ENCODE measurements at places on chromosomes 5 and 9.

- DNase-seq: no peak
These were observed 95.6 kb downstream of the ESM1 start for GRCh38 chr5:54889826-54890225.

DNA sequence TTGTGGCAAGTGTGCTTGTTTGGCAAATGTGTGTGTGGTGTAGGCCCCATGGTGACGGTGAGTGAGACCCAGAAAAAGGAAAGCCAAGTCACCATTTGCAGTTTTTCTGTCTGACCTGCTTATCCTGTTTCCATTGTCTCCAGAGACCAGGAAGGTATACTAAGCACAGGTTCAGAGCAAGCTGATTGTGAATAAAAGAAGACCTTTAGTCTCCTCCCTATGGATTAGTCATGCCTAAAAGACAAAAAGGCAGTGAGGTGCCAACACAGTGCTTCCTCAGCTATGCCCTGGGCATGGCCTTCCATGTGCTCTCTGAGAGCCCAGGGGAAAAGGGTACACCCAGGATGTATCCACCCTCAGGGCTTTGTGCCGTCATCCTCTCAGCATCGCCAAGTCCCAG lies 49.2 kb upstream of the SHOC1 start:
- no peak for DNase-seq

- DNase-seq: no peak
These were observed 9.0 kb downstream of the ABHD17B start for GRCh38 chr9:71901695-71902597.

GRCh38 chr9:127815512-127816361 lies 13.1 kb downstream of the FPGS start:
- DNase-seq: no peak

- DNase-seq: no peak
These were observed 1.9 kb upstream of the ANKRD18A start for GRCh38 chr9:38622288-38622674.

DNA sequence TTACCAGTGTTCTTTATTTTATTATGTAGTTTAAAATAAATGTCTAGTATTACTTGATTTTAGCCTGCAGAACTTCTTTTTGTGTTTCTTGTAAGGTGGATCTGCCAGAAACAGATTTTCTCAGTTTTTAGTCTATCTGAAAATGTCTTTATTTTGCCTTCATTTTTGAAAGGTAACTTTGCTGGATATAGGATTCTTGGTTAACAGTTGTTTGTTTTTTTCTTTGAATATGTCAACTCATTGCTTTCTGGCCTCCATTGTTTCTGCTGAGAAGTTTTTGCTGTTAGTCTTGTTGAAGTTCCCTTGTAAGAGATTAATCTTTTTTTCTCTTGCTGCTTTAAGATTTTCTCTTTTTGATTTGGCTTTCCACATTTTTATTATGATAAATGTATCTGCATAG lies 75.5 kb downstream of the MTREX start:
- no peak for DNase-seq

- no peak for DNase-seq
These were observed 368.3 kb downstream of the CAAP1 start for GRCh38 chr9:26524267-26524666.

DNA sequence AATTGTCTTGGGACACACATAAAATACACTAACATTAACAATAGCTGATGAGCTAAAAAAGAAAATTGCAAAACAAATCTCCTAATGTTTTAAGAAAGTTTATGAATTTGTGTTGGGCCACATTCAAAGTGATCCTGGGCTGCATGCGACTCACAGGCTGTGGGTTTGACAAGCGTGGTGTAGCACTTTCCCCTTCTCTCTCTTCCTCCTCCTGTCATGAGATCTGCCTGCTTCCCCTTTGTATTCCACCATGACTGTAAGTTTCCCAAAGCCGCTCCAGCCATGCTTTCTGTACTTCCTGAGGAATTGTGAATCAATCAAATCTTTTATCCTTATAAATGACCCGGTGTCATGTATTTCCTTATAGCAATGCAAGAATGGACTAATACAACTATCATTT lies 178.0 kb downstream of the TLR4 start:
- no peak for DNase-seq

DNA sequence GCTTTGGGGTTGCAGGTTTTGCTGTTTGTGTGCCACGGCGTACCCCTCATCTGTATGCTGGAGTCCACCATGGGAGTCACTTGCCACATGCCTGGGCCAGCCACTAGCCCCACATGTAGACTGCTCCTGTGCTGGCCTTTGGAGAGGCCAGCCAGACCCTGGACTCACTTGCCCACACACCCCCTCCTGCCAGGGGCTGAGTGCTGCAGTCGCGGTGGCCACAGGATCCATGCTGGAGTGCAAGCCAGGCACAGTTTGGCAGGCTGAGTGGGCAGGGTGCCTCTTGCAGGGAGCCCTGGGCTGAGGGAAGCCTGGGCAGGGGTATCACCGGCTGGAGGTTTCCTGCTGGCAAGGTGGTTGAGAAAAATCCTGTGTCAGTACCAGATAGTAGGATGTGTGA lies 25.6 kb upstream of the GCNT1 start:
- DNase-seq: no peak

DNA sequence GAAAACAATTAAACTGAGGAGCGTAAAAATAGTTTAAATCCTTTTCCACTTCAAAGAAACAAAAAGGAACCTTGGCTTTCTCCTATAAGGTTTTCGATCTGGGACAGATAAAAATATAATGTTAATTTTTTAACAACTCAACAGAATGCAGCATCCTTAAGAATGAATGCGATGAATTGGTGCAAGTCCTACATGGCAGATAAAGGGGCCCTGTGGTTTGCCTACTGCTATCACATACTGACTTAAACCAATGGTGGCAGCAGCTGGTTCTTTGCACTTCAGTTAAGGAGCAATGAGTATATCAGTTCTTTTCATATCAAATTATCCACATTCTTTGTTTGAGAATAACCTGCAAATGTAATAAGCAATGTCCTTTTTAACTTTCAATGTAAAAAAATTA lies 12.4 kb upstream of the TYRP1 start:
- no peak for DNase-seq

DNA sequence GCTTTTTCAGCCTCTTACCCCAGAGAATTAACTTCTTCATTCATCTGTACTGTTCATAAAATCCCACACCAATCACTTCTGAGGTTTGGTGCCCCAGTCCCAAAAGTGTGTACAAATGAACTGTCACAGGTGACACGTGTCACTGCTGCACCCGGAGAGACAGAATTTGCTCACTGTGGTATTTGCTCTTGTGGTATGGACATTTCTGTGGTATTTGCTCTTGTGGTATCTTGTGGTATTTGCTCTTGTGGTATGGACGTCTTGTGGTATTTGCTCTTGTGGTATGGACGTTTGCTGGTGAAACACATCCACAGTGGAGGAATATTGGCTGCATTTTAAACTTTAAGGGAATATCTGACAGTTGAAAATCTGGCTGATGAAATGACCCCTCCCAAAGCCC lies 214.9 kb upstream of the DAP start:
- no peak for DNase-seq

GRCh38 chr5:109016300-109016699 lies 268.6 kb downstream of the FER start:
- no peak for DNase-seq

DNA sequence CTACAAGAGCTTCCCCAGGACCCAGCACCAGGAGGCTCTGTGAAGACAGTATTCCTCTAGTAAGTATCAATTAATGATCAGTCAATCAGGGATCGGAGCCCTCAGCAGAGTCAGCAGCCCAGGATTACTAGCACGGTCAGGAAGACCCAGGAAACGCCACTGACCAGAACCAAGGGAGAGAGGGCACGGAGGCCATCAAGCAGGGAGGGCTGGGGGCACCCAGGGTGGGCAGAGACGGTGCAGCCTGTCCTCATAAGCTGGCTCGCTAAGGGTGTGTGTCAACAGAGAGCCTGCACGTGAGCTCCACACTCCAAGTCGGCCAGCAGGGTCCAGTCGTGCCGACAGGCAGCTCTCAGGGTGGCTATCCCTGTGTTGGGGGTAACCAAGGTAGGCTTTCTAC lies 29.0 kb downstream of the VAV2 start:
- DNase-seq: no peak

DNA sequence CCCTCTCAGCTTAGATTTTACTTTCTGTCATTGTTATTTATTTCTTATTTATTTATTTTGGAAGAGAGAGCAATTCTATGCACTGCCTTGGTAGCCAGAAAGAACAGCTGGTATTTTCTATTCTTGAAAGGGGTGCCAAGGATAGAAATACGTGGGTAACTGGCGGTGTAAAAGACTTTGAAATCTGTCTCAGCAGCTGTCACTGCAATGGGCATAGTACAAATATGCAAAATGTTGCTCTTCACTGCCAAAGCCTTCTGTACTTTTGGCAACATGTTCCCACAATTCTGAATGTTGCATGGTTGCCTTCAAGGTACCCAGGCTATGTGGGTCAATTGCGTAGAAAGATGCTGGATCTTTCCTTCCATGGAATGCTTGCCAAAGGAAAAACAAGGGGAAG lies 230.2 kb upstream of the EDIL3 start:
- no peak for DNase-seq

- DNase-seq: no peak
These were observed 309.2 kb downstream of the AGTPBP1 start for GRCh38 chr9:85432599-85432998.

GRCh38 chr9:33297432-33297831 lies 7.1 kb downstream of the NFX1 start:
- DNase-seq: no peak

DNA sequence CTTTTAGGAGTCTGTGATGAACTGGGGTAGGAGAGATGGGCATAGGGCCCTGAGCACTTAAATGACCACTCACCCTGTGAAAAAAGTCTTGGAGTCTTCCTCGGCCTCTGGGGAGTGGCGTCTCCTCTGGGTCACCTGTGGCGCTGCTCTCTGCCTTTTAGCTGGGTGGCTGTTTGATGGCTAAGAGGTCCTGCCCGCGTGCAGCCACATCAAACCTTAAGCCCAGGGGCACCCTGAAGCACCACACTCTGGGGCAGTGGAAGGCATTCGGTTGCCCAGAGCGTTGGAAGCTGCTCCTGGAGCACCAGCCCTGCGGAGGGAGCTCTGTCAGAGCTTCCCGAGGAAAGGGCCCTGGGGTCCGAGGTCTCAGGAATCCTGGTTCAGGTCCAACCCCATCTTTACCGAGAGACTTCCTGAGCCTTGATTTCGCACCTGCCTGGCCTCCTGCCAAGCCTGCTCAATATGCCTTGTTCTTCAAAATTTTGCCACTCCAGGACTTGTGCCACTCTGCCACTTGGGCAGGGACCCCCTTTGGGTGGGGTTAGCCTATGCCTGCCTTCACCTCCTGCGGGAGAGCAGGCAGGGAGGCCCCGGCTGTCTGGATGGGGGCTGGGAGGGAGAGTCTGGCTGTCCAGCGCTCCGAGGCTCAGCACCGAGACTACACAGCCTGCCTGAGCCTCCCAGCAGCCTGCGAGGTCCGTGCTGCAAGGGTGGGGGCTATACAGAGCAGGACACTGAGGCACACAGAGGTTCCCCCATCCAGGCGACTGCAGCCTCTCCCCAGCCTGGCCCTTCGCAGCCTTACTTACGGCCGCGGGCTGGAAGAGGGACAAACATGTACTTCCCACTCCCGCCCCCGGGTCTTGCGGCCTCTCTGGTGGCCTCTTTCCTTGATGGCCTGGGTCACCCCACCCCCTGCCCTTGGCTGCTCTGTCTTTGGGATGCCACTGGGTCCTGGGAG lies 63.4 kb upstream of the RNU6ATAC start:
- DNase-seq: no peak

DNA sequence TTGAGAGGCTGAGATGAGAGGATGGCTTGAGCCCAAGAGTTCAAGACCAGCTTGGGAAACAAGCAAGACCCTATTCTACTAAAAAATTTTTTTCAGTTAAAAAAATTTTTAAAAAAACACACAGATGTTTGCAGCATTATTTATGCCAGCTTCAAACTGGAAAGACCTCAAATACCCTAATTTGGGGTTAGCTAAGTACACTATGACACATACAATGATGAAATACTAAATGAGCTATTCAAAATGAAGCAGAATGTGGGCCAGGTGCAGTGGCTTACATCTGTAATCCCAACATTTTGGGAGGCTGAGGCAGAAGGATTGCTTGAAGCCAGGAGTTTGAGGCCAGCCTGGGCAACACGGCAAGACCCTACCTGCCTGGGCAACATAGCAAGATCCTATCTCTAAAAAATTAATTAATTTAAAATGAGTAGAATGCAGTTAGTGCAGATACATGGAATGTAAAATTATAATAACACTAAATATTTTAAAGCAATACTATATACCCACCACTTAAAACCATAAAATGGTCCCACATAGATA lies 44.9 kb downstream of the LHFPL2 start:
- DNase-seq: no peak

- no peak for DNase-seq
These were observed 324.0 kb downstream of the NDUFS4 start for GRCh38 chr5:53884417-53884816.

- DNase-seq: no peak
These were observed 105.7 kb downstream of the GDNF start for GRCh38 chr5:37734114-37734513.

- DNase-seq: no peak
These were observed 16.6 kb upstream of the KIF12 start for GRCh38 chr9:114115654-114116125.

DNA sequence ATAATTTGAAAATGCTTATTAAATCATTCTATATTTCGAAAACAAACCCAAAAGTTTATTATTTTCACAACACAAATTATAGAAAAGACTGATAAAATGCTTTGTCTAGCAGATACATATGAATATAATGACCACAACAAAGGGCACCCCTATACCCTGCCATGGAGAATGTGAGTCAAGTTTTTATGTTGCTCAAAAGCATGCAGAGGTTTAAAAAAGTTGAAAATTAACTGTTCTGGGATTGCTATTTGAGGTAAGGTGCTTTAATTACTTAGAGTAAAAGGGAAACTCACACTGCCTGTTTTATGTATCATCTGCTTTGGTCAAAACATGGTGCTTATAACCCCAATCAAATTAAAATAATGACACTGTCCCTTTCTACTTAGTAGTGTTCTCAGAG lies 41.0 kb downstream of the MLANA start:
- no peak for DNase-seq

DNA sequence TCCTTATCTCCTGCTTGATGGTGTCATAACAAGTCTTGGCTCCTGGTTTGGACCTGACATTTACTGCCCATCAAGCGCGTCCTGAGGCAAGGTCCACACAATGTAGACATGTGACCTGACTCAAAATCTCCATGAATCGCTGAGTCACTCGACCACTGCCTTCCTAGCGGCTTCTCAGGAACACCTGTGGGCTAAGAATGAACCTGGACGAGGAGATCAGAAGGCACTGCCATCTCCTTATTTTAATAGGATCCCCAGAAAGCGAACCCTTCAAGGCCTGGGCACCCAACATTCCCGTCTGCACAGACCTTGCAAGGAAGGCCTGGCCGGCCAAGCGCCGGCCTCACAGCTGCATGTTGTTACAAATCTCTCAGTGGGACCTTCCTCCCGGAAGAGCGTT lies 60.6 kb upstream of the IRX1 start:
- no peak for DNase-seq

- no peak for DNase-seq
These were observed 19.2 kb upstream of the CD180 start for GRCh38 chr5:67215519-67216471.

- DNase-seq: no peak
These were observed 157.1 kb downstream of the OLFM1 start for GRCh38 chr9:135244271-135245221.

GRCh38 chr5:79841172-79841571 lies 149.9 kb downstream of the MTX3 start:
- no peak for DNase-seq

- DNase-seq: no peak
These were observed 94.4 kb upstream of the ITGA1 start for GRCh38 chr5:52693280-52693679.
